DND-41 (cell line): ENCODE measurements at places on chromosomes 6 and 20.

- no peak for DNase-seq
Measured at GRCh38 chr20:56245761-56246160, 2.8 kb upstream of the MC3R start.

DNA sequence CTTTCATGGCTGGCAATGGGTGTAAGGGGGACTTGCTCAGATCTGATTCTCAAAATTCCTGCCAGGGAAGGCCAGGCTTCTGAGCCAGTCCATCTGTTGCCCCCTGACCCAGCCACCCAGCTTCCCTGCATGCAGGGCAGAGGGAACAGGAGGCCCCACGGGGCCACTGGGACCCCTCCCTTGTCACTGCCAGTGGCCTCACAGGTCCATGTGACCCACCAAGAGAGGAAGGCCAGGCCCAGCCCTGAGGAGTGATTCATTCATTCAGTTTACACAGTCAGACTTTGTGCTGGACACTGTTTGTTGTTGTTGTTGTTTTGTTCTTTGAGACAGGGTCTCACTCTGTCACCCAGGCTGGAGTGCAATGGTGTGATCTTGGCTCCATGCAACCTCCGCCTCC lies 39.5 kb downstream of the UBE2V1 start:
- DNase-seq, result no peak

DNA sequence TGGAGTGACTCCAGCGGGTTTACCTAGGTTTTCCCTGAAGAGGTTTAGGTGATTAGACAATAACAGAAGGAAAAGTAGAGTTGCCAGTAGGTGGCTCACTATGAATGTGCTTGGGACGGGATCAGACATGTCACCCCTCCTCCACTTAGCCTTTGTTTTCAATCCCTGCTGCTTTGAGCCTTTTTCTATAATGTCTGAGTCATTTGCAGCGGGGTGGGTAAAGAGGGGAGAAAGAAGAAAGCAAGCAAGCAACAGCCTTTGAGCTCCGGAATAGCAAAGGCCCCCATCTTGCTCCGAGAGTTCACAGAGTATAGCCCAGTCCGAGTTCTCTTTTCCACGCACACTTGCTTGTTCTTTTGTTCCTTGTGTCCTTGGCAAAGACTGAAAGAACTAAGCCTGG lies 129.1 kb downstream of the PACRG start:
- no peak for DNase-seq

- no peak for DNase-seq
Measured at GRCh38 chr20:46784436-46785127, 75.1 kb downstream of the SLC2A10 start.

DNA sequence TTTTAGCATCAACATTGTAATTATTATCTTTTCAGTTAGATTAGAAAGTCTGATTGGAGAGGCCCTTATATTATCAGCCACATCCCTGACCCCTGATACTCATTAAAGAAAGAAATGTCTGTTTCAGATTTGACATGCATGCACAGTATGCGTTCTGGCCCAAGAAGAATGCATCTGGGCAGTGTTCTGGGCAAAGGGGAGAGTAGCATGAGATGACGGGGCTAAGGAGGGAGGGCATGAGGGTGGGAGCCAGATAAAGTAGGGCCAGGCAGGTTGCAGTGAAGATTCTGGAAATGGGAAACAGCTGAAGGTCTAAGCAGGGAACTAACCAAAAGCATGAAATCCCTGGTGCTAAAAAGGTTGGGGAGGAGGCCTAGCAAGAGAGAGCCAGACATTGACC lies 7.3 kb downstream of the SAYSD1 start:
- no peak for DNase-seq

- no peak for DNase-seq
Measured at GRCh38 chr6:139905404-139906052, 531.1 kb upstream of the CITED2 start.

GRCh38 chr6:130720076-130720715 lies 107.0 kb upstream of the SMLR1 start:
- DNase-seq, result no peak

GRCh38 chr20:43749734-43750294 lies 23.0 kb upstream of the GTSF1L start:
- DNase-seq, result peak; percentile 77

GRCh38 chr20:63940071-63940471 lies 16.1 kb downstream of the UCKL1 start:
- no peak for DNase-seq

GRCh38 chr6:107683183-107683582 lies 140.9 kb downstream of the SCML4 start:
- no peak for DNase-seq

GRCh38 chr6:18147160-18147559 lies 7.7 kb downstream of the TPMT start:
- DNase-seq, result no peak

GRCh38 chr20:17698384-17698783 lies 1.4 kb upstream of the BANF2 start:
- no peak for DNase-seq

DNA sequence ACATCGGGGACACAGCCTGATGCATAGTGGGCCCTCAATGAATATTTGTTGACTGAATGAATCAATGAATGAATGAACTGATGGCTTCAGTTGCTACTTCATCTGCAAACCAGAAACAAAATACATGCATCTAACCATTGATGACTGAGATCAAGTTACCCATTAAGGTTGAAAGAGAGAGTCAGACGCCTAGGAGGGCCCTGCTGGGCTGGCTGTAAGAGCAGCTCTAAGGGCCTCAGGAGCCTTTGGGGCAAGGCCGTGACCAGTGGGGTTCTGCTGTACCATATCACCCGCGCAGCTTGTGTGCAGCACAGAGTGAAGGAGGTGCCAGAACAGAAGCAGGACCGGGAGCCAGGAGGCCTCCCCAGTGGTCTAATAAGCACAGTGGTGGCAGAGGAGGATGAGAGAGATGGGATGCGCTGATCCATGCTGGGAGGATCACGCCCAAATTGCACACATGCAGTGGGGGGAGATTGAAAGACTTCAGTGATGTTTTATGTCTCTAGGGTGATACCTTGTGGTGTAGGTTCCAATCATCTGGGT lies 96.1 kb upstream of the KCNG1 start:
- DNase-seq, result no peak

DNA sequence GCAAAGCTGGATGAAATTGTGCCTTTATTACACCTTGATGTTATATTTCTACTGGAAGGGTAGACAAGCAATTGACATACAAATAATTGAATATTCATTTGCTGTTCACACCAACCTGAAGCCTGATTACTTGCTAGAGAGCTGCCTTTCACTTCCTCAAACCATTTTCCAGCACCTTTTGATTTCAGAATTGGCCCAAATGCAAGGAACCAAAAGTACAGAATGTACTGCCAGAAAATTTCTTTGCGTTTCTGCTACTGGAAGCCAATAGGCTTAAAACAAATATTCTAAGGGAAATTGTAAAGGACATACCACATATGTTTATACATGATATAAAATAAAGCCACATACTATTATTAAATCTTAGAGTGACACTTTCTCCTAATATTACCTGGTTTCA lies 94.5 kb downstream of the RFPL4B start:
- DNase-seq, result no peak

- DNase-seq, result no peak
Measured at GRCh38 chr6:100084991-100085364, 91.0 kb upstream of the MCHR2 start.

GRCh38 chr6:159481897-159482296 lies 211.1 kb downstream of the SOD2 start:
- no peak for DNase-seq

DNA sequence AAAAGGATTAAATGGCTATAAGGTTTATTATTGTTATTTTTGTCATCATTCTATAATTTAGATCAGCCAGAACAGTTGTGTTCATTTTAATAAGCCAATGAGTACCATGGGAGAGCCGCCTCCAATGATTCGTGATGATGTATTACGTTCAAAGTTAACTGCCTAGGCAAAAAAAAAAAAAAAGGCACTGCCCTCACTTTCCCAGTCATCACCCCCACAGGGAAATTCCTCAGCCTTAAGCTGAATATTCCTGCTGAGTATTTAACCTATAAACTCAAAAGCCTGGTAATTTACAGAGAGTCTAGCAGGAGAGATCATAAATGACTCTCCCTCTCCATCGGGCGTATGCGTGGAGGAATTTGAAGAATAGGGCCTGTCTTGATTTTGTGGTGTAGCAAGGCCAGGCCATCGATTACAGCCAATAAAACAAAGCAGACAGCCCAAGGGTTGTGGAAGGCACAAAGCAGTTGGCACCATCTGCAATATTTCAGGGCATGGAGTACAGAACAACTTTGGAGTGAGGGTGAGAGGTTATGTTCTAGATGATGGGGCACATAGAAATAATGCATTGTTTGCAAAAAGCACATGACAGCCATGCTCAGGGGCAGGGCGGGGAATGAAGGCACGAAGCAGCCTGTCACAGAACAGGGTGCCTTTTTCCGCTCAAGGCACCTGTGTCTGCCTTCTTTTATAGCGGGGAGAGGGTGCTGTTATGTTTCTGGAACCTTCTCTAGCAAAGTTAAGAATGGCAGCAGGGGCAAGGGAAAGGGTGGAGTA lies 138.2 kb upstream of the DTNBP1 start:
- DNase-seq, result no peak

- no peak for DNase-seq
Measured at GRCh38 chr20:62007127-62007647, 58.5 kb downstream of the TAF4 start.

DNA sequence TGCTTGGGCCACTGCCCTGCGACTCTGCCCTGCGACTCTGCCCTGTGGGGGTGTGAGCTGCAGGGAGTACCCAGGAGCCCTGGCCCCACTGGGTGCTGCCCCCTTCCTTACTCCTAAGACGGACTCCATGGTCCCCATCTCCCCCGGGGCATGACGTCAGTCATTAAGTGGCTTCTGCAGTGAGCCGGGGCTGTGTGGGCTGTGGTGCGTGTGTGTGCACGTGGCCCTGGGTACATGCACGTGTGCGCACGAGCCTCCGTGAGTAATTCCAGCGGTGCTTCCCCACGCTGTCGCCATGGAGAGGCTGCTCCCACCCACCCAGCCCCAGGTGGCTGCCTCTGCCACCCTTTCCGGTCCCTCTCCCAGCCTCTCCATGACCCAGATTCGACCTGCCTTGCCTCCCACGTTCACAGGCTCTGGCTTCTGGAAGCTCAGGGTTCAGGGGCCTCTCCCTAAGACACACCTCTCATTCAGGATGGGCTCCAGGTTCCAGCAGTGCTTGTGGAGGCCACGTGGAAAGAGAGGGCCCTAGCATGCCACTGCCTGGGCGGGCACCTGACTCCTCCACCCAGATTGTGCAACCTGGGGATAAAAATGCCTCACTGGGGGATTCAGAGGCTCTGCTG lies 88.3 kb downstream of the DLGAP4 start:
- DNase-seq, result no peak

- DNase-seq, result no peak
Measured at GRCh38 chr20:53773792-53774401, 180.3 kb upstream of the ZNF217 start.

- DNase-seq, result no peak
Measured at GRCh38 chr6:13407709-13408695, 79.4 kb downstream of the GFOD1 start.

DNA sequence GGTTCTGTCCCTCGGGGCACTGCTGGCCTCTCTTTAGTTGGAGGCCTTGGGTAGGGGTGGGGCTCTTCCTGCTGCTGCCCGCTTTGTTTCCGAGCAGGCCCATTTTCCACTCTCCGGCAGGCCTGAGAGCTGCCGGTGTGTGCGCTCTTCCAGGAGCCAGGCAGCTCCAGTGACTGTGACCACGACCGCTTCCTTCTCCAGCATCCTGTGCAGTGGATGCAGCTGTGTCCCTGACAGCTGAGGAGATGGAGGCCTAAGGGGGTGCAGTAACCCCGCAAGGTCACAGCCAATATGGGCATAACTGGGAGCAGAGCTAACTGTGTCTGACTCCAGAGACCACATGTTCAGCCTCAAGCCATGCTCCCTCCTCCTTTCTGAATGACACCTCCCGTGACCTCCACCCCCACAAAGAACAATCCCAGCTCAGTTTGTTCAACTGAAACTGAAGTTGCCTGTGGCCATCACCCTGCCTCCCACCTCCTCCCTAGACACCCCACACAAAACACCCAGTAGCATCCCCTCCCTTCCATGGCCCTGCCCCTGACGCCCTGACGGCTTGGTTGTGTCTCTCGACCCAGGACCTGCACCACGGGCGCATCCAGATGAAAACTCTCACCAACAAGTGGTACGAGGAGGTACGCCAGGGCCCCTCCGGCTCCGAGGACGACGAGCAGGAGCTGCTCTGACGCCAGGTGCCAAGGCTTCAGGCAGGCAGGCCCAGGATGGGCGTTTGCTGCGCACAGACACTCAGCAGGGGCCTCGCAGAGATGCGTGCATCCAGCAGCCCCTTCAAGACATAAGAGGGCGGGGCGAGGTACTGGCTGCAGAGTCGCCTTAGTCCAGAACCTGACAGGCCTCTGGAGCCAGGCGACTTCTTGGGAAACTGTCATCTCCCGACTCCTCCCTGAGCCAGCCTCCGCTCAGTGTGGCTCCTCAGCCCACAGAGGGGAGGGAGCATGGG lies 27.8 kb downstream of the SPATA2 start:
- DNase-seq, result no peak

DNA sequence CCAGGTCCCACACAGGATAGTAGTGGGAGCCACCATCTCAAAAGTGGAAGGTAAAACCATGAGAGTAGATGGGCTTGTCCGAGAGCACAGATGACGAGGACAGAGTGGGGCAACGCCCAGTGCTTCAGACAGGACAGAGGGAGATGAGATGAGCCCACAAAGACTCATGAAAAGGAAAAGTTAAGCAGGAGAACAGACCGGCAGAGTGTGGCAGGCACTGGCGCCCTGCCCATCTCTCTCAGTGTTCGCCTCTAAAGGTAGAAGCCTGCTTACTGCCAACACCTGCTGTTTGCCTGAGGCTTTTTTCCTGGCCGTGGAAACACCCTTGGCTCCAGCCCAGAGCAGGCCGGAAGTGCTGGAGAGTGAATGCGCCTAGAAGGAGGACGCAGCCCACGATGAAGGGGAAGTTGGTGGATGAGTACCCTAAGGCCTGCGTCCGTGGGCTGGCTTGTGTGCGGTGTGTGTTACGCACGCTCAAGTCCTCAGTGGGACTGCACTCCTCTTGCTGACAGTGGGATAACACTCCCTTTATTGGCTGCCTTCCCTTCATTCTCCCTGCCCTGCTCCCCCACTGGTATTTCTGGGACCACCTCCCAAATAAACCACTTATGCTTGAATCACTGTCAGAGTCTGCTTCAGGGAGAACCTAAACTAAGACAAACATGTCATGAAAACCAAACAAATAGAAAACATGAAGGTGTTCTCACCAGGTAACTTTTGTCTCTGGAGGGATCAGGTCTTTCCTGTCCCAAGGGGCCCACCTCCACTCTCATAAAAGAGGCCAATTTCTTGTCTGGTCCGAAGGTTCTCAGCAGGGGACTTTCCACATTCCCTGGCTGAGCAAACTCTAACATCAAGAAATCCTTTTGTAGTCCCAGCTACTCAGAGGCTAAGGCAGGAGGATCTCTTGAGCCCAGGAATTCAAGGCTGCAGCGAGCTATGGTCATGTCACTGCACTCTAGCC lies 9.1 kb upstream of the FOXP4 start:
- DNase-seq, result no peak

- DNase-seq, result no peak
Measured at GRCh38 chr6:25623065-25623464, 28.9 kb upstream of the SCGN start.
